ENCODE measurements at places on chromosomes 7 and 10. TPM values are rescaled to one million over a fixed set of nuclear protein-coding genes. Genes with fewer than 3 reads are reported as not detected.

GPC2 gene
- 7.9 TPM for total RNA-seq

KCP gene
- 0.17 TPM for total RNA-seq

EPDR1 gene
- 0.54 TPM for total RNA-seq

CROT gene
- total RNA-seq: 7.1 TPM

RAPGEF5 gene
- 0.54 TPM for total RNA-seq

GRID2IP gene
- not detected for total RNA-seq

ADCY1 gene
- 1.5 TPM for total RNA-seq

RARRES2 gene
- total RNA-seq: not detected

AKR1C3 gene
- total RNA-seq: not detected

TEX47 gene
- not detected for total RNA-seq
